Fibroblast of lung (primary cell): ENCODE measurements at places on chromosomes 6 and 20. TPM values are rescaled to one million over a fixed set of nuclear protein-coding genes. Genes with fewer than 3 reads are reported as not detected.

The FAM83B gene
- total RNA-seq = under 0.01 TPM in 2 replicates

The LST1 gene
- not detected in 2 replicates for total RNA-seq

The CD109 gene
- total RNA-seq = 12.8 and 51.2 TPM in 2 replicates

The NOTCH4 gene
- 0.77 and 0.99 TPM in 2 replicates for total RNA-seq

The ZNF391 gene
- total RNA-seq = 1.3 and 2.8 TPM in 2 replicates

The ENPP3 gene
- total RNA-seq = 0.17 and 0.26 TPM in 2 replicates

The PACSIN1 gene
- total RNA-seq = under 0.01 TPM in 1 of 2 replicates, not detected in the other

The DAAM2 gene
- total RNA-seq = 25.9 and 41.5 TPM in 2 replicates

The NUDT3 gene
- total RNA-seq = 11.6 and 16.0 TPM in 2 replicates

The LAMA2 gene
- 57.8 and 67.5 TPM in 2 replicates for total RNA-seq

The PBOV1 gene
- not detected in 2 replicates for total RNA-seq

GRCh38 chr6:53628354-53629119 lies 37.0 kb downstream of the KLHL31 start:
- H3K27me3 ChIP-seq = no peaks in the 10 kb centered on the region
- H3K4me1 ChIP-seq = peaks cover 2% of the 10 kb centered on the region
- no peak overlapping the region for H3K4me3 ChIP-seq
- H3K27ac ChIP-seq = no peak overlapping the region
- H3K36me3 ChIP-seq = no peaks in the 10 kb centered on the region

GRCh38 chr6:111339294-111339693 lies 143.7 kb downstream of the REV3L start:
- H3K27me3 ChIP-seq = no peaks in the 10 kb centered on the region
- H3K4me3 ChIP-seq = no peak overlapping the region
- H3K36me3 ChIP-seq = peaks cover 5% of the 10 kb centered on the region
- no peak overlapping the region for H3K27ac ChIP-seq

DNA sequence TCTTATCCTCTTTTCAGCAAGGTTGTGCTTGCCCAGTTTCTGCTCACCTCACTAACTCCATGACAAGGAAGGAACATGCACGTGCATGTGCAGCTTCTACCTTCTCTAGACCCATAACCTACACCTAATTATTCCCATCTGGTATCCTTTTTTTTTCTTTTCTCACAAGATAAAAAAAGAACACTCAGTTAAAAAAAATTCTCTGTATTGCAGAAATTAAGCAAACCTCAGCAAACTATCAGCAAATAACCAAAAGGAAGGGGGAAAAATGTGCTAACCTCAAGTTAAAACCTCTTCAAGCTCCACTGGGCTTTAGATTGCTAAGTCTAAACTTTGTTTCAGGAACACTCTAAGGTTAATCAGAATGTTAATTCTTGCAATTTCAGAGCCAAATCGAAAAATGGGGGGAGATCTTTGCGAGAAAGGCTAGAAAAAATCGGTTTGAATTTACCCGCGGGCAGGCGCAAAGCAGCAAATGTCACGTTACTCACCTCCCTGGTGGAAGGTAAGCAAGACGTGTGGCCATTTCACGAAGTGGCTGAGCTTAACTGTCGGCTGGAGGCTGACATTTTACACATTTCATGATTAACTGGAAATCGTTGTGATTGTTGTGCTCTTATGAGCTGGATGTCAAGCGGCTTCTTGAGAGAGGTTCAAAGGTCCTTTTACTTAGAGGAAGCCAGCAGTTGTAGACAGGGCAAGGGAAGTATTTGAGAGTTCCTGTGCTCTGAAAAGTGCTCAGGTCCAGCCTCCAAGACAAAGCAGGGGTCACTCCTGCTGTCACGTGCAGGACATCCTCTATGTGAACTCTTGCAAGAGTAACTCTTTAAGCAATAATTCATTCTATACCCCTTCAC lies 19.1 kb downstream of the TFAP2B start:
- no peak for DNase-seq
- H3K4me3 ChIP-seq = no peak overlapping the region
- H3K4me1 ChIP-seq = no peaks in the 10 kb centered on the region

DNA sequence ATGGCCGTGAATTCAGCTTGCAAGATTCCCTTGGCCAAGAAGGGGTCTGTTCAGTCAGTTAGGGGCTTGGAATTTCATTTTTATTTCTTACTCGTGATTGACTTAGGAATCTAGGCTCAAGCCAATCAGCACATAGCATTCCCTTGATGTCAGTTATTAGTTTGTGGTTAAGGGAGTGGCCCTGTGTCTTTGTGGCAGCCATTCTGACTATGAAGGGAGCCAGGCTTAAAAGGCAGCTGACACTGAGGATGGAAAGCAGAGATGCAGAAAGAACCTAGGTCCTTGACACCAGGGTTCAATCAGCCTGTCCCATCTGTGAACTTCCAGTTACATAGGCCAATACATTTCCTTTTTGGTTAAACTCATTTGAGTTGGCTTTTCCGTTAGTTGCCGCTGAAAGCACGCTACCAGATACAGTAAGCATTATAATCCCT lies 48.1 kb downstream of the MCUR1 start:
- peaks cover 4% of the 10 kb centered on the region for H3K4me1 ChIP-seq
- no peak overlapping the region for H3K27ac ChIP-seq
- no peak overlapping the region for H3K4me3 ChIP-seq
- DNase-seq = peak; percentile 73
- H3K27me3 ChIP-seq = no peaks in the 10 kb centered on the region
- no peaks in the 10 kb centered on the region for H3K36me3 ChIP-seq

DNA sequence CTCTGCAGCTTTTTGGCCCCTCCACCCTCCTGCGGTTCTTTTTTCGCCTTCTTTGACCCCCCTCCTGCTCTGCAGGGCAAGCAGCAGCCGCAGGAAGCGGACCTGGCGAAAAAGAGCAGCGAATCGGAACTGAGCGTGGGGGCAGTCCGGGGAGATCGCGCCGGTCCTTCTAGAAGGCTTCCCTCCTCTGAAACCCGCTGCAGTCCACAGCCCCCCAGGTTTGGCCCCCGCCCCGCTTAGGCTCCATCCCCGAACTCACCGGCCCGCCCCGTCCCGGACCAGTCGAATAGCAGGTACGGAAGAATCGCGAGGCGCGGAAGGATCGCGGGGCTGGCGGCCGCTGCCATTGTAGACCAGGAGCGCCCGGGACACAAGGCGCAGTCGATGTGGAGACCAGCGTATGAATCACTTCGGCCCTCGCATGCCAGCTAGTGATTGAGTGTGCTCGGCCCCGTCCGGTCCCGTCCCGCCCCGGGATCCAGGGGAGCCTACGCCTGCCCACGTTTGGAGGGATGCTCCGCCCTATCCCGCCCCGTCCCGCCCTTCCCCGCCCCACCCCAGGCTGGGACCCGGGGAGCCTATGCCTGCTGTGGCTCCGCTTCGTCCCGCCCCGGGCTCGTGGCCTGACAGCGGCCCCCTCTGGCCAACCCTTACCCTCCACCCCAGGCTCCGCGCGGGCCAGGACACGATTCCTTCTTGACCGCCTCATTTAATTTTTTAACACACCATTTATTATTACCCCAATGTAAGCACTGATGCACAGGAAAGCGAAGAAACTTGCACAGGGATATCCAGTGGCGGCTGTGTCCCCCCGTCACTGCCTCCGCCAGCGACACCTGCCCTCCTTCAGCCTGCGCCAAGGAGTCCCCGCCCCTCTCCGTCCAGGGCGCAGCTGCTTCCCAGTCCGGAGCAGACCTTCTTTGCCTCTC lies at the start of gene ULBP3:
TSS of gene ULBP3 (minus strand) at position 402 of the 929 bp plus-strand sequence. CDS start at position 347, 55 bp downstream.
- H3K4me1 ChIP-seq = peaks cover 4% of the 10 kb centered on the region
- H3K4me3 ChIP-seq = peak within 1 kb of the TSS; percentile 72
- no peaks in the 10 kb centered on the region for H3K27me3 ChIP-seq
- peak; percentile 96 for DNase-seq
- H3K27ac ChIP-seq = peak within 1 kb of the TSS; percentile 66
- no peaks in the 10 kb centered on the region for H3K36me3 ChIP-seq

GRCh38 chr20:58058421-58059259 lies 169.8 kb downstream of the ANKRD60 start:
- no peaks in the 10 kb centered on the region for H3K4me1 ChIP-seq
- no peak for DNase-seq
- no peak overlapping the region for H3K4me3 ChIP-seq

DNA sequence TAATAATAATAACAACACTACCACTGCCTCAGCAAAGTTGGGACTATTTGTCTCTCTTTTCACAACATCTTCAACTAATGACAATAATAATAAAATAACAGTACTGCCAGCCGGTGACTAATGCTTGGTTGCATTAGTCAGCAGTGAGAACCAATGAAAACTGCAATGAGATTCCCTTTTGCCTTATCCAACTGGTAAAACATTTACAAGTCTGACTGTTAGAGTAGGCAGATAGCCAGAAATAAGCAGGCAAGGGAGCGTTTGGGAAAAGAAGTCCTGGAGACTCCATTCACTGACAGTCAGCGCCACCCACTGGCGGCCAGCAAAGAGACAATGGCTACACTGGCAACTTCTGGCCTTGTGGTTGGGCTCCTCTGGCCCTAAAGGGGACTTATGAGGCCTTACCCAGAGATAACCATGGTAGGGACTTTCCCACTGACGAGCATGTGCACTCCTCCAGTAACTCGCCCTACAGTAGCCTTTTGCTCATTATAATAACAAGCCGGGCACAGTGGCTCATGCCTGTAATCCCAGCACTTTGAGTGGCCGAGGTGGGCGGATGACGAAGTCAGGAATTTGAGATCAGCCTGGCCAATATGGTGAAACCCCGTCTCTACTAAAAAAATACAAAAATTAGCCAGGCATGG lies 3.4 kb upstream of the NSFL1C start:
- DNase-seq = peak; percentile 99
- no peaks in the 10 kb centered on the region for H3K36me3 ChIP-seq
- peaks cover 8% of the 10 kb centered on the region for H3K4me1 ChIP-seq
- no peak overlapping the region for H3K27ac ChIP-seq
- no peak overlapping the region for H3K4me3 ChIP-seq

- no peaks in the 10 kb centered on the region for H3K36me3 ChIP-seq
- DNase-seq = no peak
- H3K4me3 ChIP-seq = no peak overlapping the region
- H3K27ac ChIP-seq = no peak overlapping the region
These were observed 12.7 kb downstream of the SUPT3H start for GRCh38 chr6:45365036-45365435.

- DNase-seq = no peak
- no peaks in the 10 kb centered on the region for H3K36me3 ChIP-seq
- no peak overlapping the region for H3K4me3 ChIP-seq
- H3K27me3 ChIP-seq = peaks cover 9% of the 10 kb centered on the region
These were observed 1.9 kb upstream of the ETV7 start for GRCh38 chr6:36389353-36389752.

- H3K36me3 ChIP-seq = no peaks in the 10 kb centered on the region
- H3K27ac ChIP-seq = no peak overlapping the region
- peaks cover 5% of the 10 kb centered on the region for H3K4me1 ChIP-seq
- H3K27me3 ChIP-seq = no peaks in the 10 kb centered on the region
- DNase-seq = no peak
These were observed 4.4 kb downstream of the CEP85L start for GRCh38 chr6:118646977-118647376.

DNA sequence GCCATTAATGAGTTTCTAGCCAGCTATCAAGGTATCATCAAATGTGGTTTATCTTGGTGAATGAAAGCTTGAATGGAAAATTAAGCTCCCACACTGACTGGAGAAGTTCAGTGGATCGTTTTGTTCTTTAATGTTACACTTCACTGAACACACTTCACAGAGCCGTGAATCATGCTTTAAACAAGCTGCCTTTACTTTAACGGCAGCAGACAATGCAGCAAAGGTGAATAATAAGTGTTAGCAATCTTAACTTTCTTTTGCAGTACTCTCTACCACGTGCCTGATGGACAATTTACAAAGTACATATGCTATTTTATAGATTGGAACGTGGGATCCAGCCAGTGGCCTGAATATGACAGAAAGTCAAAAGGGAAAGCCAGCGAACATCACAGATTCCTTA lies 424.5 kb downstream of the GRIK2 start:
- H3K27me3 ChIP-seq = no peaks in the 10 kb centered on the region
- no peaks in the 10 kb centered on the region for H3K4me1 ChIP-seq
- no peak overlapping the region for H3K27ac ChIP-seq
- H3K36me3 ChIP-seq = no peaks in the 10 kb centered on the region

GRCh38 chr6:131694832-131695426 lies 6.3 kb downstream of the OR2A4 start:
- no peak overlapping the region for H3K27ac ChIP-seq
- peak; percentile 76 for DNase-seq
- no peaks in the 10 kb centered on the region for H3K27me3 ChIP-seq

DNA sequence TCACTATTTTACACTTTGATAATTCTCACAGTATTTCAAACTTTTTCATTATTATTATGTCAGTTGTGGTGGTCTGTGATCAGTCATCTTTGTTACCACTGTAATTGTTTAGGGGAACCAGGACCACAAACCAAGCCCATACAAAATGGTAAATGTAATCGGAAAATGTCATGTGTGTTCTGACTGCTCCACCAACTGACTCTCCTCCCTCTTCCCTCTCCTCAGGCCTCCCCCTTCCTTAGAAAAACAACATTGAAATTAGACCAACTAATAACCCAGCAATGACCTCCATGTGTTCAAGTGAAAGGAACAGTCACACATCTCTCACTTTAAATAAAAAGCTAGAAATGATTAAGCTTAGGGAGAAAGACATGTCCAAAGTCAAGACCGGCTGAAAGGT lies 63.8 kb downstream of the GMDS start:
- no peak overlapping the region for H3K27ac ChIP-seq
- no peak overlapping the region for H3K4me3 ChIP-seq
- no peaks in the 10 kb centered on the region for H3K27me3 ChIP-seq

- H3K4me3 ChIP-seq = no peak overlapping the region
- H3K36me3 ChIP-seq = no peaks in the 10 kb centered on the region
These were observed 212.3 kb upstream of the PMEPA1 start for GRCh38 chr20:57922083-57922482.

- H3K4me1 ChIP-seq = no peaks in the 10 kb centered on the region
- no peak overlapping the region for H3K27ac ChIP-seq
These were observed 59.7 kb downstream of the TCP11 start for GRCh38 chr6:35081426-35081851.

GRCh38 chr20:40056171-40056570 lies 632.9 kb downstream of the MAFB start:
- H3K27me3 ChIP-seq = no peaks in the 10 kb centered on the region
- no peaks in the 10 kb centered on the region for H3K36me3 ChIP-seq
- no peaks in the 10 kb centered on the region for H3K4me1 ChIP-seq
- no peak for DNase-seq
- no peak overlapping the region for H3K27ac ChIP-seq

DNA sequence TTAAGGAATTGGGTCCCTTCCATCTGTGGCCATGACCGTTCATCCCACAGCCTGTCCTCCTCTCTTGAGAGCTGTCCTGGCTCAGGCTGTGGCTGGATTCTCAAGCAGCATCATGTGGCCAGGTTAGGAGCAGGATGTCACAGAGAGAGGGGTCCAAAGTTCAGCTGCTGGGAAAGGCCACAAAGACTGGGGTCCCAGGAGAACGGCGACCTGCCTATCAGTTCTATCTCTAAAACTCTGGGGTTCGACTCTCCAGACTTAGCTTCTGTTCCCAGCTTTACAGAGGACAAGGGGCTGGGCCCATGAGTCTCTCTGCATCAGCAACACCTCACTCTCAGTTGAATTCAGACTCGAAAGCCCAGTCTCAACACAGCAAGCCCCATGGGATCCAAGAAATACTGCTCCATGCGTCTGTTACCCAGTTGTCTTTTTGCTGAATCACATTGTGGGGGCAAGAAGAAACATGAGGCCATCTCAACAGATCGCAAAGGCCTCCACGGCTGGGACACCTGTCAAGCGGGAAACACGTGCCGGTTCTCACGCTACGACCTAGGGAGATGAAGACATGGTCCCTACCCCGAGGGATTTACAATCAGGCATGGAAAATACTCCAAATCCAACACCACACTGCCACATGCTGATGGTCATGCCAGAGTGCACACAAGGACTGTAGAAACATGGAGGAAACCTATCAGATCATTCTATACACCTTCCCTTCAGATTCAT lies 95.4 kb downstream of the SLC22A23 start:
- H3K4me3 ChIP-seq = no peak overlapping the region
- H3K27ac ChIP-seq = no peak overlapping the region
- peaks cover 6% of the 10 kb centered on the region for H3K27me3 ChIP-seq
- H3K36me3 ChIP-seq = no peaks in the 10 kb centered on the region

- H3K4me1 ChIP-seq = peaks cover 5% of the 10 kb centered on the region
- H3K36me3 ChIP-seq = no peaks in the 10 kb centered on the region
- no peaks in the 10 kb centered on the region for H3K27me3 ChIP-seq
- no peak overlapping the region for H3K27ac ChIP-seq
These were observed 156.8 kb upstream of the KCNQ5 start for GRCh38 chr6:72464791-72465691.
